GM12892 (cell line): ENCODE measurements at places on chromosomes 16 and 17.

DNA sequence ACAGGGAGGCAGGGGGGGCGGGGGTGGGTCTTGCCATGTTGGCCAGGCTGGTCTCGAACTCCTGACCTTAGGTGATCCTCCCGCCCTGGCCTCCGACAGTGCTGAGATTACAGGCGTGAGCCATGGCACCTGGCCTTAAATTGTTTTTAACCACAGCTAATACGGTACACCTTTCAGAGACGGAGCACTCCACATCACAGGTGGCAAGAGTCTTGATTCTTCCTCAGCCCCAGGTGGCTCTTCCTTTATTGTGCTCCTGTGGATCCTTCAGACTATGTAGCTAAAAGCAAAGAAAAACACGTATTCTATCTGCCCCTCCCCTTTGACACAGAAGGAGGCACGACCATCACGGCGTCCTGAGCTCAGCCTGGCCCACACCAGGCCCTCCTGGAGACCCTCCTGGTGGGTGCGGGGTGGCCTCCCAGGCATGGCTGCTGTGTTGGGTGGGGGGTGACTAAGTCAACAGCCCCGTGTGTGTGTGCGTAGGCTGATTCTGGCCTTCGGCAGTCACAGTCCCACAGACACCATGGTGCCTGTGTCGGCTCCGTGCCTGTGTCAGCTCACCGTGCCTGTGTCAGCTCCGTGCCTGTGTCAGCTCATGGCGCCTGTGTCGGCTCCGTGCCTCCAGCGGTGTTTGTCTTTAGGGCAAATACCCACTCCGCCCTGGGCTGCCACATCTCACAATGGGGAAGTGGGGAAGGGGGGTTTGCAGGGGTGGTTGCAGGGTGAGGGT is 10.8 kb upstream of the SECTM1 start:
- no peak for DNase-seq

DNA sequence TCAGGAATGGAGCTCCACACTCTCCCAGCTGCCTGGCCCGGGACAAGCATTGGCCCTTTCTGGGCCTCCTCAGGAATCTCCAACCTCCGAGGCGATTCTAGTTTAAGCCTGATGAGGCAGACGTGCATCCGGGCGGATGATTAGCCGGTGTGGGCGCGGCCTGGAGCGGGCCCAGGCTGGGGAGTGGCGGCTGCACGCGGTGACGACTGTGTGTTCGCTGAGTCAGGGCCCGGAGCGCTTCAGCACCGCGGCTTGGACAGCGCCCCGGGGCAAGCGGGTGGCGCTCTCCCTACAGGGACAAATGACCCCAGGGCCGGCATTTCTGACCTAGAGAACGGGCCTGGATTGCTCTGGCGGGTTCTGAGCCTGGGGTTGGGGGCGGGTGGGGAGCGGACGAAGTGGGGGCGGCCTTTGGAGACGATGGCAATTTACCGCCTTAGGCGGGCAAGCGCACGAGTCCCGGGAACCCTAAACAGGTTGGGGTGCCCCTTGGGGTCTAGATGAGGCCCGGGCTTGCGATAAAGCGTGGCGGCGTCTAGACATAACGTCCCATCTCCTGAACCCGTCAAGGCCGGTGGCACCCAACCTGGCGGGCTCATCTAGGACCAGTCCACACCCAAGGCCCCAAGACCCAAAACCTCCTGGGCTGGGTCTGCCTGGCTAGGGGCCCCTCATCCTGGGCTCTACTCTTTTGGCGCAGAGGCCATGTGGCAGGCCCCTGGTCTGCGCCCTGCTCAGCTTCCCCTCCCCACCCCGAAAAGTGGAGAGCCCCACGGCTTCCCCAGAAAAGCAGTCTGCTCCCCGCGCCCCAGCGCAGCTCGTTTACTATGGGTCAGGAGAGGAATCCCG is 22.3 kb upstream of the ZNHIT3 start:
- peak; percentile 65 for DNase-seq

DNA sequence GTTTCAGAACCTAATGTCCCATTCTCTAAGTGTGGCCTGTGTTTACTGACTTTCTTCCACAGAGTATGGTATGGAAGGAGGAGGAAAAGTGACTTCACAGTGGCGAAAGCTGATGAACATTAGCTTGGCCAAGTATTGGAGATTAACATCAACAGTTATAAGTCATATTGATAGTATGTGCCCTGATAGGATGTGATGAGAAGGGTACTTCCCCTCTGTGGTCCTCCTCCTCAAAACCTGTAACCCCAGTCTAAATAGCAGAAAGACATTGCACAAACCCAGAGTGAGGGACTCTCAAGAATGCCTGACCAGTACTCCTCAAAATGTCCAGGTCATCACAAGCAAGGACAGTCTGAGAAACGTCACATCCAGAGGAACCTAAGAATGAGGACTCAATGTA is 73.1 kb downstream of the CLEC16A start:
- DNase-seq = no peak

DNA sequence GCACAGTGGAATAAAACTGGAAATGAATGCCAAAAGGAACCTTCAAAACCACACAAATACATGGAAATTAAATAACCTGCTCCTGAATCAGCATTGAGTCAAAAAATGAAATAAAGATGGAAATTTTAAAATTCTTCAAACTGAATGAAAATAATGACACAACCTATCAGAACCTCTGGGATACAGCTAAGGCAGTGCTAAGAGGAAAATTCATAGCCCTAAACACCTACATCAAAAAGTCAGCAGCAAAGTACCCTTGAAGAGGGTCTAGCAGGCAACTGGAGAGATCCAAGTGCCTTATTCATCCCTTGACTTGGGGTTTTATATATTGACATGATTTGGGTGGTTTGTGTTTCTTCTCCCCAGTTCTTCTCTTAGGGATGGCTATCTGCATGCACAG is 294.1 kb downstream of the PMP22 start:
- DNase-seq = no peak

DNA sequence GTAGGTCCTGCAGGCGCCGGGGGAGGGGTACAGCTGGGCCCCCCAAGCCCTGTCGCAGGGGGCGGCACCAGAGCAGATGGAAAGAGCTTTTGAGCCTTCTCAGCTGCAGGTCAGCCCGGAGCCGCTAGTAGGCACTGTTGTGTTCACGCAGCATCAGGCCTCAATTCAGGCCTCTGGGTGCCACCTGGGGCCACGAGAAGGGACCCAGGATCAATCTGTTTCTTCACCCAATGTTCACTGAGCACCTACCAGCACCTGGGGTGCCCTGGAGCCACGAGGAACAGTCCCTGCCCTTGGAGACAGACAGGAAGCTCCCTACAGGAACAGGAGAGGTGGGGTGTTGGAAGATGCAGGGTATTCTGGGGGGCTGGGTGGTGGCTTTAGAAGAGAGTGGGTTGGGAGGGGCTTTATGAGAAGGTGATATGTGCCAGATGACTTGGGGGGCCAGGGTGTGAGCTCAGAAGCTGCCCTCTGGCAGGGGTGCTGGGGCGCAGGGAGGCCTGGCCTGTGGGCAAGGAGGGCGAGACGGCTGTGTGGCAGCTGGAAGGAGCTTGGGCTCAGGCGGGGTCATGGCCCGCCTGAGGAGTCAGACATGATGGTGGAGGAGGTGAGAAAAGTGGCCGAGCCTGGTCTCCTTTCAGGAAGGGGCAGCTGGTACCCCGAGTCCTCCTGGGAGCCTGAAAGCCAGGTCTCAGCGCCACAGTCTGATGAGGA is 121.9 kb upstream of the GSE1 start:
- peak; percentile 72 for DNase-seq

GRCh38 chr16:85471469-85472431 is 141.4 kb upstream of the GSE1 start:
- DNase-seq = no peak

- DNase-seq = no peak
Measured at GRCh38 chr17:63819585-63820537, 7.4 kb upstream of the PSMC5 start.

- DNase-seq = no peak
Measured at GRCh38 chr17:11825572-11826209, 171.6 kb downstream of the ZNF18 start.

DNA sequence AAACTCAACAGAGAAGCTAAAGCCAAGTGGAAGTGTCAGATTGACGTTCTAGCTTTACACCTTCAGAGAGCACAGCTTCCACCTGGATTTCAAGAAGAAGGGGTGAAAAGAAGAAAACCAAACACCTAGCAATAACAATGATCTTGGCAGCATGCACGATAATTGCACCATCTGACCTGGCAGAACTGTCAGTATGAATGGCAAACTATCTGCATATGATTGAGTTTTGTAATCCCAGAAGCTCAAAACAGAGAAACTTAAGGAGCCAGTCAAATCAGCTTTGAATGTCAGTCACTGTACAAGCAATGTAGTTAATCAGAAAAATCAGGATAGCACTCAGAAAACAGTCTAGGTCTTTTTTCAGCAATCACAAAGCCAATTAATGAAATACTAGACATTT is 427.1 kb downstream of the ZFHX3 start:
- no peak for DNase-seq

- DNase-seq = no peak
Measured at GRCh38 chr16:56795011-56795410, 65.1 kb downstream of the NUP93 start.

DNA sequence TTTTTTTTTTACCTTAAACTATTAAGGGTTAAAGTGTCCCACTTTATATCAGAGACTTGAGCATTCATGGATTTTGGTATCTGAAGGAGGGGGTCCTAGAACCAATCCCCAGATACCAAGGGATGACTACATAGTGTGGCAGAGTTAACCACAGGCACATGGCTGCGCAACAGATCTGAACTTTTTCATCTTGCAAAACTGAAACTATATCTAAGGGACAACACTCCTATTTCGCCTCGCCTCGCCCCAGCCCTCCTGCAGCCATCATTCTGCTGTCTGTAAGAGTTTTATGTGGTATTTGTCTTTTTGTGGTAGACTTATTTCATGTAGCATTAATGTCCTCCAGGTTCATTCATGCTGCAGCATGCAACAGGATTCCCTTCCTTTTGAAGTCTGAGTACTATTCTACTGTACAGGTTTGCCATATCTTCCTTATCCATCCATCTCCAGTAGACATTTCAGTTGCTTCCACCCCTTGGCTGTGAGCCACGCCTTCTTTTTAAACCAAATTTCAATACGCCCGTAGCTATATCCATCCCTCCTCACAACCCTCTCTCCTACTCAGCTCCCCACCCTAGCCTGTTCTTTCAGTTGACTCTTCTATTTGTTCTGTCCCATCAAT is 53.2 kb downstream of the AMFR start:
- DNase-seq = no peak

GRCh38 chr17:72945473-72945872 is 147.0 kb downstream of the SLC39A11 start:
- DNase-seq = no peak

- no peak for DNase-seq
Measured at GRCh38 chr17:28573521-28573920, 2.2 kb upstream of the PIGS start.

DNA sequence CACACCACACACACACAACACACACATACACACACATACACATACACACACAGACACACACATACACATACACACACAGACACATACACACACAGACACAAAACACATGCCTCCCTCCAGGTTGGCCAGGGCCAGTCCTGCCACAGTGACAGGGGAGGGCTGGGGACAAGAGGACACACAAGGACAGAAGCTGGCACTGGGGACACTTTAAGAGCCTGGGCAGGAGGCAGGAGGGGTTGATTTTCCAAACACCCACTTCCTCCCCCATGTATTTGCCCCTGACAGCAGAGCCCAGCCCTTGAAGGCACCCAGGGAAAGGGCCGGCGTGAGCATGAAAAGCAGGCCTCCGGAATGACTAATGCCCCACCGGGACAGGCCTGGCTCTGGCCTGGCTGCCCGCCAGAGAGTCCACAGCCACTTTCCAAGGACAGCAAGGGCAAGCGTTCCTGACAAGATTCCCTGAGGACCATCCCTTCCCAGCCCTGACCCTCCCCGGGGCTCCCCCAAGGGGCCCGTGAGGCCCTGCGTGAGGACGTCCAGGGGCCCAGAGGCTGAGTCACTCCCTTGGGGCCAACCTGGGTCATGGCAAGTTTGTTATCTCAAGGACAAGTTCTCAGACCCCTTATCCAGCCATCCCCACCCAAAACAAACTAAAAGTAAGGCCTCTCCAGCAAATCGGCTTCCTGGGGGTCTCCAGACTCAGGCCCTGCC is 235.6 kb downstream of the ZNF423 start:
- DNase-seq = no peak

DNA sequence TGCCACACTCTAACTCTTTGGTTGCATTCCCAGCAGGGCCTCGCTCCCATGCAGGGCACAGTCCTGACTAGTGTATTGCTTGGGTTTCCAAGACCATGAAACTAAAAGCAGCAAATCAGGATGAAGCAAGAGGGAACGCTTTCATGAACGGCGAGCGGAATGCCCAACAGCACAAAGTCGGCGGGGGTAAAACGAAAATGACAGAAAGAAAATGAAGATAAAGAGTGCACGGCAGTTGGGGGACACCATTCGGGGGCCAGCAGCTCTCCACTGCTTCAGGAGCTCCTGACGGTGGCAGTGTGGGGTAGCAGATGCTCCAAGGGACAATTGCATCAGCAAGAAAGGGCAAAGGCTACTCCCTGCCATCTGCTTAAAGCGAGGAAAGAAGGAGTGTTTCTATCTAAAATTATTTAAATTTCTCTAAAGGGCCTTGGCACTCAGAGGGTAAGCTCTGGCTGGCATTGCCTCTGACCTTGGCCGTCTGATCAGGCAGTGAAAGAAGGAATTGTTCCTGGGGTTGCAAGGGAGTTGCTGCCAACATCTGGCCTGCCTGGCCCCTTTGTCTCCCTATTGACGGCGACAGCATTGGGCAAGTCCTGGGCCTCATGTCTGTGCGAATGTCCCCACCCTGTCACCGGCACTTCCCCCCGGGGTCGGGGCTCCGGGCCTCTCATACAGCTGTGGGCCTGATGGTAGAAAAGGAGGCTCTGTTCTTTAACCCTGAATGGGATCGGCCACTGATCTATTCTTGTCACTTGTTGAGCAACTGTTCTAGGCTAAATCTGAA is 138.2 kb downstream of the CMIP start:
- DNase-seq = no peak

DNA sequence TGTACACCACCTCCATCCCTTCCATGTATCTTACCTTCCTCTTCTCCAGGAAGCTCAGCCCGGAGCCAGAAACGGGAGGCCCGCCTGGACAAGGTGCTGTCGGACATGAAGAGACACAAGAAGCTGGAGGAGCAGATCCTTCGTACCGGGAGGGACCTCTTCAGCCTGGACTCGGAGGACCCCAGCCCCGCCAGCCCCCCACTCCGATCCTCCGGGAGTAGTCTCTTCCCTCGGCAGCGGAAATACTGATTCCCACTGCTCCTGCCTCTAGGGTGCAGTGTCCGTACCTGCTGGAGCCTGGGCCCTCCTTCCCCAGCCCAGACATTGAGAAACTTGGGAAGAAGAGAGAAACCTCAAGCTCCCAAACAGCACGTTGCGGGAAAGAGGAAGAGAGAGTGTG is 756 bp upstream of the MVP start:
- no peak for DNase-seq

DNA sequence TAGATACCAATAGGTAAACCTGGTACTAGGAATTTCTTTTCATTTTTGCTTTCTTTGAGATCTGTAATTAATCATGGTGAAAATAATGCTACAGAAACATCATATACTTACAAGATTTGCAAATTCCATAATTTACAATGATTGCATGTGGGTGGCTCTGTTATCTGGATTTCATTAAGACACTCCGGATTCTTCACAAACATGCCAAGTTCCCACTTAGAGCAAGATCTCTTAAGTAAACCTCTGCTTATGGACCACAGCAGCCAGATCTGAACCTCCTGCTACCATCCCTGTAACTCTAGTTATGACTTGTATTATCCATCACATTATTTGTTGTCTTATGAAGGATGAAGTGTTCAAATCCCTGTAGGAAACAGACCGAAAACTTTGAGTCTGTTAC is 424.7 kb downstream of the CDH13 start:
- DNase-seq = no peak
